ENCODE measurements at places on chromosomes 16 and 17.

GRCh38 chr17:77869665-77870132, 88.8 kb upstream of the TNRC6C start:
- no peak for DNase-seq

- DNase-seq: no peak
Observed at GRCh38 chr16:67230809-67231660, 4.1 kb downstream of the TMEM208 start.

- no peak for DNase-seq
Observed at GRCh38 chr17:28426081-28426519, 20.1 kb upstream of the SLC46A1 start.

- DNase-seq: no peak
Observed at GRCh38 chr17:77385750-77386501, 245.2 kb downstream of the SEC14L1 start.

- no peak for DNase-seq
Observed at GRCh38 chr17:27511168-27511883, 55.1 kb downstream of the KSR1 start.

DNA sequence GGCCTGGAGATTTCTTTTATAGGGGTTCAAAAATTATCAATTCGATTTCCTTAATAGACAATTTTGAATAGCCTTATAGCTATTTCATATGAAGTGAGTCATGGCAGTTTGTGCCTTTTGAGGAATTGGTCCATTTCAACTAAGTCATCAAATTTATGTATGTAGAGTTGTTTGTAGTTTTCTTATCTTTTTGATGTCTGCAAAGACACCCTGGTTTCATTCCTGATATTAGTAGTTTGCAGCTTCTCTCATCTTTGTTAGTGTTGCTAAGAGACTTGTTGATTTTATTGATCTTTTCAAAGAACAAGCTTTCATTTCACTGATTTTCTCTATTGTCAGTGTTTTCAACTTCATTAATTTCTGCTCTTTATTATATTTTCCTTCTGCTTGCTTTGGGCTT, 44.2 kb downstream of the N4BP1 start:
- DNase-seq: no peak

- DNase-seq: no peak
Observed at GRCh38 chr17:82519971-82520903, 705 bp downstream of the FOXK2 start.

- no peak for DNase-seq
Observed at GRCh38 chr16:48236286-48236685, 7.8 kb upstream of the LONP2 start.

DNA sequence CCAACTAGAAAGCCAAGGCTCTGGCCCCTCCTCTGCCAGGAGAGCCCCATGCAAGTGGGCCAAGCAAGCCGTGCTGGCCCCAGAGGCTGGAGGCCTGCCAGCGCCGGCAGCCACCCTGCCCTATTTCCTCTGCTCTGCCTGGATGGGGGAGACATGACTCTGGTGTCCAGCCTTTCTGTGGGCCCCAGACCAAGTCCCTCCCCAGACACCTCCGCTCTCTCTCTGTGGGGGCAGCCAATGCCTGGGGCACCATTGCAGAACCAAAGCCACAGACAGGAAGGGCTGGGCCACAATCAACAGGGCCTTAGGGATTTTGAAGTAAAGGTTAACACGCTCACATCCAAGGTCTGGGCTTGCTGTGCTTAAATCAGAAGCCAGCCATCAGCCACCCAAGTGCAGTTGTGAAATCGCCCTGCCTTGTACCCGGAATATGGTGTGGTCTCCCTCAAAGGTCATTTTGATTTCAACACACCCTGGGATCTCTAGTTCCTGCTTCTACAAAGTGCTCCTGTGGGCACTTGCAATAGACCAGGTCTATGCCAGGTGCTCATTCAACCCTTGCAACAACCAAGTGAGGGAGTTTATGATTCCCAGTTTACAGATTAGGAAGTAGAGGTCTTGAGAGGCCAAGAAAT, 63.5 kb upstream of the TEX2 start:
- DNase-seq: no peak

- DNase-seq: no peak
Observed at GRCh38 chr16:77404775-77405174, 30.1 kb downstream of the ADAMTS18 start.

DNA sequence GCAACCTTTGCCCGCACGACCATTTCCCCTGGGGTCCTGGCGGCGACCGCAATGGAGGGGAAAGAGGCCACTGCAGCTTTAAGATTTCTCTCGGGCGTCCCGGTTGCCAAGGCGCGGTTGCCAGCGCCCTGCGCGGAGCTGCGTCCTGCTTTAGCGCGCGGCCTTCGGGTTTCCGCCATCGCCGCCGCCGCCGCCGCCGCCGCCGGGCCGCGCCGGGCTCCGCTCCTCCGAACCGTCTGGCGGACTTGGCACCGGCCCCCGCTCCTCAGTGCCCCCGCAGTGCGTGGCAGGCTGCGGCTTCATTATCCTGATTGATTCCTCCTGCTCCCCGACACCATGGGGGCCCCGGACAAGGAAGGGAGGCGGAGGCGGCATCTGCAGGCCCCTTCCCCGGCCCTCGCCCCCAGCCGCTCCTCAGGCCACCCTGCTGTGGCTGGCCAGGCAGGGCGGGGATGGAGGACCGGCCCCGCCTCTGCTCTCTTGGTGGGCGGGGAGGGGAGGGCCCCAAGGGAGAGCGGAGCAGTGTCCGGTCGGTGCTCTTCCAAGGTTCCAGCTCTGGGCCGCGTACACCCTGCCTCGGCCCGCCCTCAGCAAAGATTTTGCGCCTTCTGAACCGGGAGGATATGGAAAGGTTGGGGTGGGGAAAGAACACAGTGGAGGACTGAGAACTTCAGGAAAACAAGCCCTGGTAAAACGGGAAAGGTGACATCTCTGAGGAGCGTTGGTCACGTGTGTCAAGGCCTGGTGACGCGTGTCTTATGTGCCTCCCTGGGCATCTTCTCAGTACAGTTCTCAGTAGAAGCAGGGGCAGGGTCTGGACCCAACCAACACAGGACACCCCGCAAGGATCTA, 34.0 kb downstream of the NEUROD2 start:
- peak; percentile 43 for DNase-seq

GRCh38 chr17:31585280-31585630, 193.8 kb downstream of the RAB11FIP4 start:
- DNase-seq: no peak

GRCh38 chr16:51450909-51451308, 299.8 kb upstream of the SALL1 start:
- DNase-seq: no peak

- no peak for DNase-seq
Observed at GRCh38 chr16:19011169-19011731, 27.5 kb downstream of the TMC7 start.

- no peak for DNase-seq
Observed at GRCh38 chr16:4053301-4053845, 62.9 kb downstream of the ADCY9 start.

GRCh38 chr16:50857881-50858280, 116.0 kb downstream of the CYLD start:
- no peak for DNase-seq

GRCh38 chr16:10613785-10614485, 33.5 kb upstream of the EMP2 start:
- no peak for DNase-seq
